Fibroblast of skin of scalp (primary cell): ENCODE measurements at places on chromosomes 7 and 10.
A peak's percentile ranks its signal among the peaks of the same experiment; 100 is the strongest.

- no peak for DNase-seq
These were observed 4.0 kb downstream of the SFMBT2 start for GRCh38 chr10:7406712-7407333.

GRCh38 chr7:28922624-28923331 is 35.4 kb downstream of the TRIL start:
- peak; percentile 72 for DNase-seq

- no peak for DNase-seq
These were observed 209.2 kb downstream of the GPAM start for GRCh38 chr10:111974325-111974724.

GRCh38 chr7:55641811-55642210 is 69.5 kb upstream of the VOPP1 start:
- DNase-seq: no peak

DNA sequence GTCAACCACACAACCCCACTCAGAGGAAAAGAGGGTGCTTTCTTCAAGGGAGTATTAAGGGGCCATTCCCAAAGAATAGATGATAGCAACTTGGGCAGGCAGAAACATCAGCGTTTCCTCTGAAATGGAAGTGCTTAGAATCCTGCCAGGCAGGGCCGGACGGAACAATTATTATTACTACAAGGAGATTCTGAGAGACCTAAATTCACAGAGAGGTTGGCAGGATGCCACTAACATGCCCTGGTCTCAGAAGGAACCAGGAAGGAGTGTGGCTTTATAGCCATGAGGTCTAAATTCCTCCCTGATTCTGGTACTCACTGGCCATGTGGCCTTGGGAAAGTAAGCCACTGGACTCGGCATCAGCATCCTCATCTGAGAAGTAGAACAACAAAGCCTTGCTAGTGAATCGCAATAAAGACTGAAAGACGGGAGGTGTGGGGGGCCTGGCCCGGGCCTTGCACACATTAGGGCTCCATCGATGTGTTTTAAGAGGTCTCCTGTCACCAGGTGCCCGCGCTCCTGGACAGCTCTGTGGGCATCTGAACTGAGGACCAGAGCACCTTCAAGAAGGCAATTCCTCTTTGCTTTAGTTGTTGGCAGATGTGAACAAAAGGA is 131.5 kb downstream of the OAT start:
- DNase-seq: no peak

DNA sequence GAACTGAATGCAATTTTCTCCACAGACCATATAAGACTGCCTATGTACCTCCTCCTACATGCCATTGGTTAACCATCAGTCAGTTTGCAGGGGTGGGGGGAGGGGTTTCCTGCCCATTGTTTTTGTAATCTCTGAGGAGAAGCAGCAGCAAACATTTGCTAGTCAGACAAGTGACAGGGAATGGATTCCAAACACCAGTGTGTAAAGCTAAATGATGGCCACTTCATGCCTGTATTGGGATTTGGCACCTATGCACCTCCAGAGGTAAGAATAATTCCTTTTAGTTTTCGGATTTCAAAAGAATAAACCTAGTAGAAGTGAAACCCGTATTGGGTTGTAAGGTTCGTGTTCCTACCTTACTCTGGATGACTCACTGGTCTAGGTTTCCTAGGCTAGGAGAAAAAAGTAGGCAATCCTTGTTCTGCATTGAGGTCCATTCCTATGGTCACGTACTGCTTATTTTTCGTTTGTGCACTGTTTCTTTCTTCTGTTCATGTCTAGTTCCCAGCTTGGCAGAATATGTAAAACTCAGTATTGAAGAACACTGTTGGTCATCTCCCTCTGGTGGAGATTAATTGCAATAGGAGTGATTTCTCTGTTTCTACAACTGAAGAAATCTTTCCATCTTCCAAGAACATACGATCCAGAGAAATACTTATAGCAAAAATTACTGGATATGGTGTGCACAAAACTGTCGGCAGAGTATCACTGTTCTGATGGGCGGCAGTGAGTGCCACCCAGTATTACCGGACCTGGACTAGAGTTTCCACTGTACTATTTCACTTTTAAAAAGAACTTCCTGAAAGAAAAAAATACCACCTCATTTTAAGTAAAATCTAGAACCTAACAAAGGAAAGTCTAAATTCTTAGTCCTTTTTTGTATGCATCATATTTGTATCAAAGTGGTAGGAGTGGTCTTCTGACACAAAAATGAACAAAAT is at the start of gene AKR1C3:
AKR1C3 (plus strand) TSS at position 150 of the 941 bp plus-strand sequence; CDS start at position 181, 31 bp downstream.
- DNase-seq: peak; percentile 49

- peak; percentile 93 for DNase-seq
These were observed 62.1 kb upstream of the LYZL2 start for GRCh38 chr10:30691639-30692015.

- peak; percentile 89 for DNase-seq
These were observed 15.5 kb downstream of the ZMIZ1 start for GRCh38 chr10:79084012-79084971.

DNA sequence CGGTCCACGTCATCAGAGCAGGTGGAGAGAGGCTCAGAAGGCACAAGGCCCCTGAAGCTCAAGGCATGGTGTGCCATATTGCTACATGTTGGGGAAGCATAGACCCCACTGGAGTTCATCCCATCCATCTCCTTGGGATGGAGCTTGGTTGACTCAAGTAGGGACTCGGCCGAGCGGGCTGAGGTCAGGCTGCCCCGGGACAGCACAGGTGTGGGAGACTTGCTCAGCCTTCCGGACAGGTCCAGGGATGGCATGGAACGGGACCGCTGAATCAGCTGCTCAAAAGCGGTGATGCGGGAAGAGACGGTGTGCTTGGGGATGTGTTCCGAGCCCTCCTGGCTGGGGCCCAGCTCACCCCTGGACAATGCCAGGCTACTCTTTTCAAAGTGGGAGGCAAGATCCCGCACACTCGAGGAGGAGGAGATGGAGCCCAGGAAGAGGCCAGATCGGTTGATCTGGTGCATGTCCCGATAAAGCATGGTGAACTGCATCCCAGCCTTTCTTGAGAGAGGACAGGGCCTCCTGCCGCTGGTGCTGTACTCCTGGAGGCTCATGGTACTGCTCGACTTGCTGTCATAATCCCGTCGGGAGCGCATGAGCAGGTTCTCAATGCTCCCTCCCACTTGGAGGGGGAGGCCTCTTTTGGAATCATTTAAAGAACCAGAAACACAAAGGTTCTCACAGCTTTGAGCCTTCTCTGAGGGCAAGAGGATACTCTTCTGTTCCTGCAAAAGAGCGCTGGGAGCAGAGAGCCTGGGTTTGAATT is 65.6 kb upstream of the PDLIM1 start:
- no peak for DNase-seq

GRCh38 chr10:101536800-101537199 is 51.3 kb downstream of the POLL start:
- DNase-seq: peak; percentile 21

GRCh38 chr10:99834410-99834809 is 52.0 kb downstream of the ABCC2 start:
- DNase-seq: peak; percentile 76

GRCh38 chr10:33273295-33274002 is 61.0 kb downstream of the NRP1 start:
- peak; percentile 98 for DNase-seq

- DNase-seq: no peak
These were observed 59.8 kb downstream of the LHPP start for GRCh38 chr10:124521429-124521871.

- peak; percentile 19 for DNase-seq
These were observed 755 bp downstream of the TOMM7 start for GRCh38 chr7:22821702-22822485.

DNA sequence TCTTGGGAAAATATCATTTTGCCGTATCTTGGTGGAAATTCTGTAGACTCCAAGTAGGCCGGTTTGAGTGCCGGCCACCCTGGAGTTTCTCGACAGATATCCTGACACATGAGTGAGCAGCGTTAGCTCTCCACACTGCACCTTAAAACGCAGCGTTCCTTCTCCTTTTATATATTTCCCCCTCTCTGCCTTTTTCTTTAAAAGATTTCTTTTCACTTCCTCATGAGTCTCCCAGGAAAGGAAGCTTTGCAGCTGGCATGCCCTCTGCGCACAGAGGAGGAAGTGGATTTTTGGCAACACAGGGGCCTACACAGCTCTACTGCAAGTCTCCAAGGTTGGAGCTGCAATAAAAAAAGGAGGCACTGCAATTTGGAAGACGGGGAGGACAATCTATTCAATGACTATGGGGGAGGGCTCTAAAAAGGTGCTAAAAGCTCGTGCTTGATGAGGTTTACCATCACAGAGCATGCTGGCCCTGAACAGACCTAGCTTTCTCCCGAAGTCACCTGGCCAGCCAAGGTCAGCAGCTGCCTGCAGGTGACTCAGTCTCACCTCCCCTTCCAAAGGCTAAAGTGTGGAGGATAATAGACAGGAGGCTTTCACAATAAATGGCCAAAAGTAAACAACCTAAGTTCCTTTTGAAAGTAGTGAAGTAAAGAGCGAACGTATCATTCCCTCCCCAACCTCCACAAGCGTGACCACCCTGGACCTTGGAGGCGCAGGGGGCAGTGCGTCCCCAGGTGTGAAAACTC is 252.8 kb downstream of the ZMYND11 start:
- no peak for DNase-seq

DNA sequence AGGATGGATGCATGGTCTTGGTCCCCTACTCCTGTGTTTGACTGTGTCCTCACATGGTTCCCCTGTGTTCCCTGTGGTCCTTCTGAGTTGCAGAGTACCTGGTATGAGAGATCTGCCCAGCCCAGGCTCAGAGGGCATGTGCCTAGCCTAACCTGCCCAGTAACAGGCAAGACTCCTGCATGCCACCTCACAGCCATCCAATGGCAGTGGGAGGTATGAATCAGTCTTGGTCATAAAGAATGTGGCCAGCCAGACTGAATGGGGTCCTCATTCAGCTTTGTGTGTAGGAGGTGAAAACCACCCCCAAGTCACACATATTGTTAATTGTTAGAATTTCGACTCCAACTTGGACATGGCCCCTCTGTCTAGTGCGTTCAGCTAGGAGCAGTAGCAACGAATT is 17.2 kb upstream of the GPR158 start:
- no peak for DNase-seq

GRCh38 chr7:1229202-1229947 is 3.3 kb upstream of the UNCX start:
- DNase-seq: no peak

DNA sequence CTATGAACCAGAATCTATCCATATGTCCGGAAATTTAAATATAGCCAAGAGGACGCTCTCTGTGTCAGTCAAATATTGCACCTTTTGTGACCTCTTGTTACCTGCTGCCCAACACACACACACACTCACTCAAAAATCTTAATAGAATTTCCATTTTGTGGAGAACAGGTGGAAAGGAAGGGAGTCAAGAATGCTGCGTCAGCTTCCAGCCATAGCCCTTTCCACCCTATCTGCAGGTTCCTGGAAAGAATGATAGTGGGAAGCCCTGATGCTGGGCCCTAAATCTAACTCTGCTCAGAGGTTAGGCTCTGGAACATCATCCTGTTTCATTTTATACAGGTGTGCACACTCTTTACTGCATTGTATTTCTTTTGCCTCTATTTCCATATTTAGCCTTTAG is 9.6 kb upstream of the GPNMB start:
- DNase-seq: no peak

DNA sequence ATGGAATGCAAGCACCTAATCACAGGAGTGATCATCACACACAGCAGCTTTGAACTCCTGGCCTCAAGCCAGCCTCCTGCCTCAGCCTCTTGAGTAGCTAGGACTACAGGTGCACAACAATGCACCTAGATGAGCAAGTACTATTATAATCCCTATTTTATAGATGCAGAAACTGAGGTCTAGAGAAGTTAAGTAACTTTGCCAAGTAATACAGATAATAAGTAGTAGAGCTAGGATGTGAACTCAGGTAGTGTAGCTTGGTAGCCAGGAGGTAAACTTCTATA is 33.7 kb downstream of the DNAJC12 start:
- no peak for DNase-seq

GRCh38 chr7:94595717-94596116 is 60.2 kb downstream of the SGCE start:
- DNase-seq: no peak

DNA sequence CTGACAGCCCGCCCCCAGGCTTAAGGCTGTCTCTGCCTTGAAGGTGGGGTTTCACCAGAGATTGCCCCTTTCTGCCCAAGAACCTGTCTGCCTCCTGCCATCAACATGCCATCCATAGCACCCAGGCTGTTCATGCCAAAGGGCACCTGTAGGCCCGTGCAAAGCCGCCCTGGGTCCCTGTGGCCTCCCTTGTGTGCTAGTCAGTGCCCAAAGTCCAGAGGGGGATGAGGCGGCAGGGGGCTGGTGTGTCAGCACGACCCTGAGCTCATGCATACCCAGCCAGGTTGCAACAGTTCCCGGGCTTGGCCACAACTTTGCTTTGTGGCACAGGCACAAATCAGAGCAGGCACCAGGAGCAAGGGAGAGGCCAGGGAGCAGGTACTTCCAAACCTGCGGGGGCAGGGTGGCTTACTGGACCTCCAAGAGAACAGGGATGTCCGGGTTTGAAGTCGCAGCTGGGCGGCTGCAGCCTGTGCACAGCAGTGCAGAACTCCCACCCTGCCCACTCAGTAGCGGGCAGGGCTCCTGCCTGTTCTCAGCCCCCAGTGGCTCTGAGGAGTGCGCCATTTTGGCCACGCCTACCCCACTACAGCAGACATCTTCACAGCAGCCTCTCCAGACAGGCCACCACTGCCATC is 671.1 kb upstream of the GRM3 start:
- no peak for DNase-seq

DNA sequence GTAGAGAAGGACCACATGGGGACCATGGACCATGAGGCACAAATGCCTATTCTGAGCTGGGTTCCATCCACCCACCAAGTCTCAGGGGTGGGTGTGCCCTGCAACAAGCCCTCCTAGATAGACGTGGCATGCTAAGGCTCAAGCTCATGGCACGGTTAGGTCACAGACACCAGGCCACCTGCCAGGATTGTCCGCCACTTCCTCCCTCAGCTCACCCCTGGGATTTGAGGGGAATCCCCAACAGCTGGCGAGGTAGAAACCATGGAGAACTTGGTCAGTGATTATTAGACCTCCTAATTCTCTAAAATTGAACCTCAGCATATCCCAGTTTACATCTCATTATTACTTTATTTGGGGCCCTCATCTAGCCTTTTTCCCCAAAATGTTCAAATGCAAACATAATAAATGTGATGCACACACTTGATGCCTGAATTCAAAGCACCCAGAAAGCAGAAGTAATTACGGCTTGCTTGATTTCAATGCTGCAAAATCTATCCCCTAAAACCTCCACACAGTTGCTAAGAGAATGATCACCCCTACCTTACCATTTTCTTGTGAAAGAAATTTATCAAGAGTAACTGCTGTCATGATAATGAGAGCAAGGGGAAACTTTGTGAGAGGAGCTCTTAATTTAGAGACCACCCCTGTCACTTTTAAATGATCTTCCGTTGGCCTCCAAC is 366.6 kb upstream of the PFKP start:
- no peak for DNase-seq

DNA sequence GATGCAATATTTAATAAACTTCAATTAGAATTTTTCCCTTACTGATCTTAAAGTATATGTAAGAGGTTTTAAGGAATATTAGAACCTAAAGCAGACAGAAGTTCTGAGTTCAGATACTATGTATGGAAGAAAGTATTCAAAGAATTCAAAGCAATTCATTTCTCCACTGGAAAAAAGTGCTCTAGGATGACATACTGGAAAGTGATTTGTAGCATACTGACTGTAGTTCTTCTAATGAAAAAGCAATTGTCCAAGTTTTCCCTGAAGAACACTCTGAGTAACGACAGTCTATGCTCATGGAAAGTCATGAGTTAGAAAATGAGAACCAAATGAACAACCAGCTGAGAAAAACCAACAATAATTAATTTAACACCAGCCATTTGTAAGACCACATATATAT is 180.8 kb upstream of the SLC26A5 start:
- DNase-seq: peak; percentile 64

- DNase-seq: no peak
These were observed 75.2 kb downstream of the RNLS start for GRCh38 chr10:88507826-88508453.

- peak; percentile 31 for DNase-seq
These were observed 291.1 kb upstream of the IMMP2L start for GRCh38 chr7:111853201-111853990.
